ENCODE measurements at places on chromosomes 3 and 15. TPM values are rescaled to one million over a fixed set of nuclear protein-coding genes. Genes with fewer than 3 reads are reported as not detected.

Gene TAGLN3
- total RNA-seq = 29.5 TPM

Gene GP5
- total RNA-seq = under 0.01 TPM

Gene REC114
- total RNA-seq = not detected

Gene MUC4
- under 0.01 TPM for total RNA-seq

Gene B2M
- 2,006 TPM for total RNA-seq

Gene FYTTD1
- total RNA-seq = 48.5 TPM

Gene CA12
- 128 TPM for total RNA-seq

Gene NRG4
- not detected for total RNA-seq

Gene TGM5
- total RNA-seq = not detected

Gene PARP15
- total RNA-seq = under 0.01 TPM

Gene PPP1R14D
- not detected for total RNA-seq

Gene TM6SF1
- 0.62 TPM for total RNA-seq

Gene CHDH
- total RNA-seq = 0.44 TPM

Gene PARP9
- 23.0 TPM for total RNA-seq

Gene NOX5
- total RNA-seq = 0.25 TPM

Gene FBLN2
- total RNA-seq = 18.0 TPM

Gene LMAN1L
- not detected for total RNA-seq

Gene MYLK
- 611 TPM for total RNA-seq

Gene CBLB
- 47.7 TPM for total RNA-seq

Gene PLA2G4E
- total RNA-seq = not detected

Gene GOLGA6B
- total RNA-seq = not detected
